GM12891 (cell line): ENCODE measurements at places on chromosomes 7 and 10.

- DNase-seq, result no peak
These were observed 177.4 kb downstream of the CELF2 start for GRCh38 chr10:11194859-11195586.

DNA sequence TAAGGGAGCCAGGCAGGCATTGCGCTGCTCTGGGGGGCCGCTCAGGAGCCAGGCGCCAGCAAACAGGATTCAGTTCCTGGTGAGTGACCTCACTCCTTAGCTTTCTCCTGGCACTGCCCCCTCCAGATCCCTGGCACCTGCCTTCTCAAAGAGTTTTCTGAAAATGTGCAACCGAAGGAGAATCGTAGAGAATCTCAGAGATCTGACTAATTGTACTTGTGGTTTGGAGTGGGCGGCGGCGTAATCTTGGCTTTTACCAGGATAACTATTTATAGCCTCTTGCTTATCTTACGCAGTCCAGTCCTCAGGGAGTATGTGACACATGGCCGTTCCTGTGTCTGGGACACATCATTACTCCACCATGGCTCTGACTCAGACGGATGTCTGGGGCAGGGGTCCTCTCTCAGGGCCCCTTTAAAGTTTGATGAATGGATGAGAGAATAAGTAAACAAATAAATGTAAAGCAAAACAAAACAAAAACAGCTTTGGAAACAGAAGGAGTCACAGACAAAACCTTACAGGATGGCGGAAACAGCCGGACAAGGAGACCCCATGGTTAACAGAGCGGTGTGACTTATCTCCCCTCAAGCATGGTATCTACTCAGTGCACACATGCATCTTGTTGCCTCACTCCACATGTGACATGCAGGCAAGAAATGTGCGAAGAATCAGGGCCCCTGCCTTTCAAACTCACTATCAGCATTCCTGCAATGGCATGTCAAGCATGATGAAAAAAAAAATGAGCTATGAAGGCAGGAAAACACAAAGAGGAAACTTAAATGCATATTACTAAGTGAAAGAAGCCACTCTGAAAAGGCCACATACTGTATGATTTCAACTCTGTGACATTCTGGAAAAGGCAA is 99.7 kb downstream of the TNS3 start:
- no peak for DNase-seq

- no peak for DNase-seq
These were observed 51.2 kb downstream of the KIF5B start for GRCh38 chr10:32005050-32005449.

- DNase-seq, result no peak
These were observed 56.4 kb downstream of the CYCS start for GRCh38 chr7:25068502-25069213.

DNA sequence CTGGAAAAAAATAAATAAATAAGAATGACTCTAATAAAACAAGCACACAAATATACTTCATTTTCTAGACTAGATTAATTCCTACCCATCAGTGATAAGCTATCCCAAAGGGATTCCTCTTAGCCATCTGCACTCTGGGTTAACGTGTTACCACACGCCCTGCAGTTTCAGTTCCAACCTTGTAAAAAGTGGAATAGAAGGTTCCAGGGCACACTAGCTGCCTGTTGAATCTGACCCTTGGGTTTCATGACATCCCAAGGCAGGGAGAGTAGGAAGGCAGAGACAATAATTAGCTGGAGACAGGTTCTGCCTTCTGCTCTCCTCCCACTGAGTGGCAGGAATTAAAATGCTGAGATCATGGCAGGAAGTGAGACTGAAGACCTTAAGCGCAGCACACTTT is 33.5 kb downstream of the SLC37A3 start:
- no peak for DNase-seq

DNA sequence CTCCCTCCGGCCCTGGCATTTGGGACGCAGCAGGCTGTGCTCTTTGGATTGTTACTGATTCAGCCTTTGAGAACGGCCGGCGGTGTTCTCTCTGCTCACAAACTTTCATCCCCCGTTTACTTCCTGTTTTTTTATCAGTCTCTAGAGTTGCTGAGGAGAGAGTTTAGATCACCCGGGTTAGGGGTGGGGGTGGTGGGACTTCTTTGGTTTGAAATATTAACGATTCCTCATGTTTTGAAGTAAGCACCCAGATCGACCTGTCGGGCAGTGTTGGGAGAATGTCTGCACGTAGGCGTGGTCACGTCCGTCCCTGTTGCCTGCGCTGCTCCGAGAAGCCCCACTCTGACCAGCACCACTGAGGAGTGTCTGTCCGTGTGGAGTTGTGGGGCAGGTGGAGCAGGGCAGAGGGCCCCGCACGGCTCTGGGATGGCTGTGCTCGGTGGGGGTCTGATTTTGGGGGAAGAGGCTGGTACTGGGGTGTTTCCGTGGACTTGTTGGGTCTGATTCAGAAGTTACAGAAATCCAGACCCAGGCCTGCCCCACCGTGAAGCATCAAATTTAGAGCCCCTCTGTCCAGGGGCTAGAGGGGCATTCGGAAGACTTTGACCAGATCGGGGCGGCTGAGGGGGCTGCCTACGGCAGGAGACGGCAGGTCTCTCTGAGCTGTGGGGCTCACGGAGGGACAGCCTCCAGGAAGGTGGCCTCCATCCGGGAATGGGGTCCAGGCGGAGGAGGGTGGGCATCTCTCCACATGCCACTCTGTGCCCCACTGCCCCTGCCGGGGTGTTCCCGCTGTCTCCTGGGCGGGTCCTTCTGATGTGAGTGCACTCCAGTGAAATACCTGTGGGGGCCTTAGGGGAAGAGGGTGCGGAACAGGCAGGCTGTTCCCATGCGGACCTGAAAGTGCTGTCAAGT is 7.4 kb downstream of the INPP5A start:
- DNase-seq, result no peak

GRCh38 chr10:131113709-131114291 is 197.7 kb downstream of the TCERG1L start:
- DNase-seq, result no peak

DNA sequence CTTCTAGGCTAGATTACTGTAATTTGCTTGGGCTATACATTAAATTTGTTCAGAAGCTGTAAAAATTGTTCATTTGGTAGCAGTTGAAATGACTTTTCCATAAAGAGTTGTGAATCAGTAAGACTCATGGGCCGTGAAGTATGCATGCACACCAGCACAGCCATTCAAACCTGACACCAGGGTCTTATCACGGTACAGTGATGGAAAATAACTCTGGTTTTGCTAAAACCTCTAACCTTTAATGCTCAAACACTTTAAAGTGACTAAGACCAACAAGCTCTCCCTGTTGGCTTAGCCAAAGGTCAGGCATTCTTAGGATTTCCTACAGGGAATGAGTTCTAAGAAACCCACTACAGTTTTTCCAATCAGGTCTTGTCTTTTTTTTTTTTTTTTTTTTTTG is 11.5 kb downstream of the ARL3 start:
- no peak for DNase-seq

DNA sequence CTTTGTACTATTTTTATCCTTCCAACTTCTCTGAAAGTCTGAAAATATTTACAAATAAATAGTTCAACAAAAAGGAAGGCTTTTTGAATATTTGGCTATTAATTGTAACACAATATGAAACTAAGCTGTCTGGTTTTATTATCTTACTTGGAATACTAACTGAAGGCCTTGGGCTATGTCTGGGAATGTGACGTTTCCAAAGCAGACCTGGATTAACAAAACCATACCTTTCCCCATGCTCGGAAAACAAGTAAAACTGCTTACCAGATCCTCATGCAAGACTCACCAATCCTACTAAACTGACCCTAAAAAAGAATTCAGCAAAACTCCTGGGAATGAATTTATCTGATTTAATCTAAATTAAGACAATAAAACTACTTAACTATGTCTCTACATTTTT is 116.4 kb downstream of the ATE1 start:
- no peak for DNase-seq

DNA sequence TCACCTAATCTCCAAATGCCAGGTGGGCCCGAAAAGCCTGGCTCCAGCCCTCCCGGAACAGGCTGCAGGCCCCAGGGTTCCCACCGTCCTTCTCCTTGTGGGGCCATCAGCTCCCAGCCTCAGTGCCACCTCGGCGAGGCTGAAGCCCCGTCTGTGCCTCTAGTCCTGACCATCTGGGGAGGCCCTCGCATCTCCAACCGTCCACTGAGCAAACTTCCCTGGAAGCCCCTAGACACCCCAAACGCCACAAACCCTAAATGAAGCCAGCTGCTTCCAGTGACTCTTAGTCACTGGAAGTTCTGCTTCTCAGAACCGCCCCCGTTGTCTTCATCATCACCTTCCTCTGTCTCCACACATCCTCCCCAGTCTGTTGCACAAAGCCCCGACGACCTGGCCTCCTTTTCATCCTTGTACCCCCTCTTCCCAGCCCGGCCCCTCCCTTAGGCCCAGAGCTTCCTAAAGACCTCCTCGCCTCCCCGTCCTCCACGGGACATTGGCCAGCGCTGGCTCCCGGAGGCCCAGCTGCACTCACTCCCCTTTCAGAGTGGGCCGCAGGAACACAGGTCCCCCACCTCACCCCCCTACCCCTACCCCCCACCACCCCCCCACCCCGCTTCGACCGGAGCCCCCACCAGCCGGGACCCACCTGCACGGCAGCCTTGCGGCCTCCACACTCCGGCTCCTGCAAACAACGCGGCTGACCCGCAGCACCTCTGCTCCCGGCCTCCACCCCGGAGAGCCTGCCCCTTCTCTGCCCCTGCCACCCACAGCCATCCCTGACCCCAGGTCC is 1.1 kb upstream of the DIP2C start:
- DNase-seq, result no peak

DNA sequence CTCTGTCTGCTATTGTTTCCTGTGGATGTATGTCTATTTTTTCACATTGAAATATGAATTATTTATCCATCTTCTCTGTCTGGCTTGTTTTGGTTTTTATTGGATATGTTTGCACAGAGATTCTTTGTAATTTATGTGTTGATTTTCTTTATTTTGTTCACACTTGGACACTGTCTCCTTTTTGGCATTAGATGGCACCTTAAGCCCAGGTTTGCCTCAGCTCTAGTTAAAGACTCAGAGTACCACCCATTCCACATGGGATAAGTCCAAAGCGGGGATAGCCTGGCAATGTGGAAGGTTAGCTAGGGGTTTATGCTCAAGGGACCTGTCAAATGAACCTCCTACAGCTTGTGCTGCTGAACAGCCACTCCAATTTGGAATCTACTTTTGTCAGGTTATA is 14.1 kb downstream of the FEZF1 start:
- DNase-seq, result no peak

DNA sequence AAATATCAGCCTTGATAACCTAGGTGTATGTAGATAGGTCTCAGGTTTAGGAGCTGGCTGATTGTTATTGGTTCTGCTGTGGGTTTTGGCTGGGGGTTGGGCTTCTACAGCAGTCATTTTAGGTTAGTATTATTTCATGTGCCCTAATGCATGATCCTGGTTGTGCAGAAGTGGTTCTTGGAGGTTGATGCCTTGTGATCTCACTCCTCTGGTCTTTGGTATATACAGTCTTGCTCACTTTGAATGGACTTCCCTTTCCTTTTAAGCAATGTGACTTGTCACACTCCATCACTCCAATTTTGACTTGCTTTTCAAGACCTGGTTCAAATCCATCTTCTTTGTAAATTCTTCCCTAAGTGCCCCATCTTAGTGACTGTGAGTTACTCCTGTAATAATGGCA is 188.9 kb downstream of the LRMDA start:
- no peak for DNase-seq

DNA sequence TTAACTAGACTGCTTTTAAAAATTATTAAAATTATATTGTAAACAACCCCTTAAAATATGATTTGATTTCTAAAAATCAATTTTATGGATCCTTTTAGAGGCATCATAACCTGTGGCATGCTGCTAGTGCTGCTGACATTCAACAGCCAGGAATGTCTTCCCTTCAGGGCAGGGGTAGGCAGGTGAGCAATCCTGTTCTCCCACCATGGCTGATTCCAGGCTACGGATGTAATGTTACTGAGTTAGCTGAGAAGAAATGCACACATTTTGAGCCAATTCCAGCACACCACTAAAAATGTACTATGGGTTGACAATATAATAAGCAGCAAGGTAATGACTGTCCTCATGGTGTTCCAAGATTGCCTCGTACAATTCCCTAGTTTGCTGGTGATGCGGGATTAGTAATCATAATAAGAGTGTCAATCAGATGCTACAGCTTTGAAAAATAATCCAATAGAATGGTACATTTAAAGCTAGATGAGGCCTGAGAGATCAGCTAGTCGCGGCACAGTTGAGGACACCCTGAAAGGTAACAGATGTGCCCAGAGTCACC is 108.7 kb upstream of the PRR15 start:
- no peak for DNase-seq
